ENCODE measurements at places on chromosomes 2 and 18. TPM values are rescaled to one million over a fixed set of nuclear protein-coding genes. Genes with fewer than 3 reads are reported as not detected.

GRCh38 chr18:11362856-11363255, 213.5 kb upstream of the PIEZO2 start:
- no peak for DNase-seq

Gene FANCL
- 26.3 TPM for polyA plus RNA-seq

Gene SP5
- not detected for polyA plus RNA-seq

Gene NPPC
- polyA plus RNA-seq = 2.2 TPM

DNA sequence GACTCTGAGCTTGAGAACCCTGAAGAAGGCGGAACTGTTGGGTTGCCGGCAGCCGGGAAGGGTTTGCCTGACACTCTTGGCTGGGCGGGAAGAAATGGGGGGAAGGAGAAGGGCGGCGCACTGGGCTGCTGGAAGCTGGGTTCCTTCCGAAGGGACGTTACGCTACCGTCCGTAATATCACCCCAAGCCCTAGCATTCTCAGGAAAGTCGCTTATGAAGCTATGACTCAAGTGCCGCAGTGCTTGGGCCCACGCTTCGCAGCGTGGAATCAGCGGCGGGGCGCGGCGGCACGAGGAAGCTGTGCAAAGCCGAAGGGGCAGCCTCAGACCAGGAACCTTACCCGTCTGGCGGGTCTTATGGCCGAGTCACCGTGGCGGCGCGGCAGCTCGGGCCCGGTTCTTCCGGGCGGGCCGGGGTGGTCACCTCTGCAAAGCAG, 50.2 kb upstream of the SIGLEC15 start:
- DNase-seq = peak; percentile 88

Gene IL36A
- 0.26 TPM for polyA plus RNA-seq

GRCh38 chr2:149799013-149799705, 211.6 kb upstream of the MMADHC start:
- no peak for DNase-seq

Gene FAP
- 0.89 TPM for polyA plus RNA-seq

DNA sequence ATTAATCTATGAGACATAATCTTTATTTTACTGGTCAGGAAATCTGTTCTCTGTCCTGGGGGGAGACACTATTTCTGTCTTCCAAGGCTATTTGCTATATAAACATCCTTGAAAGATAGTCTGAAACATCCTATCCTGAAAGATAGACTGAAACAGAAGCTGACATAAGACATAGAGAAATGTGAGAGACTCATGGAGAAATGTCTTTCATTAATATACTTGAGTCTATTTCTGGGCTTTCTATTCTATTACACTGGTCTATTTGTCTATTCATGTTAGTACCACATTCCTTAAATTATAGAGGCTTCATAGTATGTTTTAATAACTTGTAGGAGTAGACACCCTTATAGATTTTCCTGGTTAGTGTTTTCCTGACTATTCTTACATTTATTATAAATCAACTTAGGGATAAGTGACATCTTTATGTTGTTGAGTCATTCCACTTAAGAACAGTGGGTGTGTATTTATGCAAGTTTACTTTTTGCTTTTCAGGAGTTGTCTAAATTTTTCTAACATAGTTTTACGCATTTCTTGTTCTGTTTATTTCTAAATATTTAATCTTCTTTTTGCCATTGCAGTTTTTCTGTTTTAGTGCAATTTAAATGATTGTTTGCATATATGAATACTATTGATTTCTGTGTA, 244.9 kb upstream of the ZSWIM2 start:
- no peak for DNase-seq

- DNase-seq = no peak
These were observed 217.0 kb downstream of the SPP2 start for GRCh38 chr2:234267534-234267933.

Measured in spleen (tissue), 13 donors.